ENCODE measurements at places on chromosomes 16 and 17.
A peak's percentile ranks its signal among the peaks of the same experiment; 100 is the strongest.

DNA sequence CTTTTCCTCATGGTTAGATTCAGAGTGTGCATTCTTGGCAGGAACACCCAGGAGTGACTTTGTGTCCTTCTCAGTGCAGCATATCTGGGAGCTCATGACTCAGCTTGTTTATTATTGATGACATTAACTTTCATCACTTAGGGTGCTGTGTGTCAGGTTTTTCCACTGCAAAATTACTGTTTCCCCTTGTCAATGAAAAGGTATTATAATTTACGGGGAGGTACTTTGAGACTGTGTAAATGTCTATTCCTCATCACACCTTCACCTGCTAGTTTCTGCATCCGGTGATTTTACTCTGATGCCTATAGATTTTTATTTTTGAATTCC lies 50.5 kb downstream of the WWP2 start:
- no peak for DNase-seq

DNA sequence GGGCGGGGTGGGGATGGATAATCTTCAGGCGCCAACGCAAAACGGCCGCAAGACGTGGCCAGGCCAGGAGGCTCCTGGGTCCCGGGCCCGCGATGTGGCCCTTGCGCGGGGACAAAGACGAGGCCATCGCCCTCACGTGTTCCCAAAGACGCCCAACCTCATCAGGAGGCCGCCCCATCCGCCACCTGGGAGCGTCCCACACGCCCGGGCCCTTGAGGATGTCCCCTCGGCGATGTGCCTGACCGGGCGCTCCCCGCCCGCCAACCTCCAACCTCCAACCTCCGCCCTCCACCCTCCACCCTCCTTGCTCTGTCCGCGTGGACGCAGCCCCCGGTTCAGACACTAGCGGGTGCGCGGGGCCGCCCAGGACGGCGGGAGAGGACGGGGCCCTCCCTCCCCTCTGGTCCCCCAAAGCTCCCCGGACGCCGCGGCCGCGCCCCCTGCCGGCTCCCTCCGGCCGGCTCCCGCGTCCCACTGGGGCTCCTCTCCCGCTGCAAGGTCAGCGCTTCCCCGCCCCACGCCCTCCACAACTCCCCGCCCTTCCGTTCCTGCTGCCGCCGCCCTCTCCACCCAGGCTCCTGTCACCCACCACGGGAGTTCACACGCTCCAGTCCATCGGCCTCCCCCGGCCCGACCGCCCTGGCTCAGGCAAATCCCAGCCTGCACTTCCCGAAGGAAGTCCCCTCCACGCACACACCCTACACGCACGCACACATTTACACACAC lies 250.8 kb upstream of the RPL38 start:
- no peak for DNase-seq

GRCh38 chr16:2472885-2473445 lies 1.9 kb downstream of the NTN3 start:
- no peak for DNase-seq

DNA sequence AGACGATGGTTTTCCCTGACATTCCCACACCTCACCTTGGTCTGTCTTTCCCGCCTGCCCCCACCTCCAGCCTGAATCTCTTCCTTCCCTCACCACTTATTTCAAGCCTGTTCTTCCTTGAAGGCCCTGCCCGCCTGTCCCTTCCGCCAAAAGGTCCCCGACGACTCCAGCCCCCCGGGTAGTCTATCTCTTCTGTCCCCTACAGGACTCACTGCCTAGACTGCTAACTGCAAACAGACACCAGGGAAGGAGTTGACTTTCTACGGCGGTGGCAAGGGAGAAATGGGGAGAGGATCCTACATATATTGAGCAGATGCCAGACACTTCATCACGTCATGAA lies 53.7 kb downstream of the NT5M start:
- DNase-seq = no peak

GRCh38 chr16:2213817-2214718 lies 572 bp downstream of the PGP start:
- no peak for DNase-seq

DNA sequence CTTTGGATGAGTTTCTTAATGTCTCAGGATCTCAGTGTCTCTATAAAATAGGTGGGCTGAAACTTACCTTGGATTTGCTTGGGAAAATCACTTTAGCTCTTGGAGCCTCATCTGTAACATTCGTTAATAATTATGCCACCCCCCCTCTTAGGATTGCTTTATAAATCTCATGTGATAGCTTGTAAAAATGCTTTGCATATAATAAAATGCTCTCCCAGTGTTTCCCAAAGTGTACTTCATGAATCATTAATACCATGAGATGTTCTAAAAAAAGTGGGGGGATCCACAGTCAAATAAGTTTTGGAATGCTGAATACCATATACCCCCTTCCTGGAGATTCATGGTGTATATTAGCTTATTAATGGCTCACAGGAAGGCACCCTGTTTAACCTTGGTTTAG lies 5.2 kb downstream of the KRT39 start:
- DNase-seq = no peak

- DNase-seq = no peak
These were observed 26.1 kb downstream of the TEX2 start for GRCh38 chr17:64236827-64237403.

GRCh38 chr16:75233611-75233938 lies 14.8 kb downstream of the CTRB1 start:
- DNase-seq = no peak

DNA sequence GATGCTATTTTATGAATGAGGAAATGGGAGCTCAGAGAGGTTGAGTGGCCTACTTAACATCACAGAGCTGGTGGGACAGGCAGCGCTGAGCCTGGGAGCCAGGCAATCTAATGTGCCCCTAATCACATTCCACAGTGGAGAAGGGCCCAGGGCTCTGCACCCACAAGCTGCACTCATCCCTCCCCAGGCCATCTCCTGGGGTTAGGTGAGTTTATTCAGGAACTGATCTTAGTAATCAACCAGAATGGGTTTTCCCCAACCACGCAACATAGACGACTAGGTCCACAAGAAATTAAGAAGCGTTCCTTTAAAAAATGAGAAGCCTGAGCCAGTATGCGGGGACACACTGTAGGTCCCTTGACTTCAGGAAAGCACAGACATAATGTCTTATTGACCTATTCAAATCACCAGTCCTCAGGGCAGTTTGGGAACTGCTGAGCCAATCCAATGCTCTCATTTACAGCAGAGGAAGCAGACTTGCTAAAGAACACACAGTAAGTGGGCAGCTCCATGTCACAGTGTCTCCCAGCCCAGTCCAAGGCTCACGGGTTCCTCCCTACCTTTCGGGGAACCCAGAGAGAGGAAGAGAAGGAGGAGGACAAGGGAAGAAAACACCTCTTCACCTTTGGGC lies 2.3 kb downstream of the MPP3 start:
- DNase-seq = no peak

- DNase-seq = no peak
These were observed 5.6 kb upstream of the TEX19 start for GRCh38 chr17:82353484-82353883.

DNA sequence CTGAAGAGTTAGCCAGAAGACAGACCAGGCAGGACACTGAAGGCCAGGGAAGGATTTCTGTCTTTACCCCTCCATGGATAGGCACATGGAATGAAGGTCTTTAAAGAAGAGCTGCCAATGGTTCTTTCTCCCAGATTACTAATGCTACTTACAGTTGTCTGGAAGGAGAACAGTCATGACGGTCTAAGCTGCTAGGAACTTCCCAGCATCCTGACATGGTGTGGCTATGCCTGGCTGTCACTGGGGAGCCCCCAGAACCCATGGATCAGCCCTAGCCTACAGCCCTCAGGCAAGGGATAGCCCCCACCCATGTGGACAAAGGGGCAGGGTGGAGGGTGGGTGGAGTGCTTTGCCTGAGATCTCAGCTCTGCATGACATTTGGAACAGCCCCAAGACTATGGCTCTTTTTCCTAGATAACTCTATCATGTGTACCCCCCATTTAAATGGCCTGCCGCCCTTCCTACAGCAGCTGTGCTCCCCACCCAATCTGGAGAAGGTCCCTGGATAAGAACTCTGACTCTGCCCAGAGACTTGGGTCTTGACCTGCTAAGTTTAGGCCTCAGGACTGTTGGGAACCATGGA lies 9.2 kb upstream of the KAT7 start:
- DNase-seq = no peak

- DNase-seq = no peak
These were observed at the start of gene IRX6 for GRCh38 chr16:55323637-55324271. Gene IRX6 (plus strand): TSS chr16:55324203. CDS start chr16:55325092, 889 bp downstream.

- no peak for DNase-seq
These were observed 1.5 kb upstream of the WFIKKN1 start for GRCh38 chr16:629185-629832.

GRCh38 chr16:79595931-79596450 lies 4.5 kb downstream of the MAF start:
- no peak for DNase-seq

DNA sequence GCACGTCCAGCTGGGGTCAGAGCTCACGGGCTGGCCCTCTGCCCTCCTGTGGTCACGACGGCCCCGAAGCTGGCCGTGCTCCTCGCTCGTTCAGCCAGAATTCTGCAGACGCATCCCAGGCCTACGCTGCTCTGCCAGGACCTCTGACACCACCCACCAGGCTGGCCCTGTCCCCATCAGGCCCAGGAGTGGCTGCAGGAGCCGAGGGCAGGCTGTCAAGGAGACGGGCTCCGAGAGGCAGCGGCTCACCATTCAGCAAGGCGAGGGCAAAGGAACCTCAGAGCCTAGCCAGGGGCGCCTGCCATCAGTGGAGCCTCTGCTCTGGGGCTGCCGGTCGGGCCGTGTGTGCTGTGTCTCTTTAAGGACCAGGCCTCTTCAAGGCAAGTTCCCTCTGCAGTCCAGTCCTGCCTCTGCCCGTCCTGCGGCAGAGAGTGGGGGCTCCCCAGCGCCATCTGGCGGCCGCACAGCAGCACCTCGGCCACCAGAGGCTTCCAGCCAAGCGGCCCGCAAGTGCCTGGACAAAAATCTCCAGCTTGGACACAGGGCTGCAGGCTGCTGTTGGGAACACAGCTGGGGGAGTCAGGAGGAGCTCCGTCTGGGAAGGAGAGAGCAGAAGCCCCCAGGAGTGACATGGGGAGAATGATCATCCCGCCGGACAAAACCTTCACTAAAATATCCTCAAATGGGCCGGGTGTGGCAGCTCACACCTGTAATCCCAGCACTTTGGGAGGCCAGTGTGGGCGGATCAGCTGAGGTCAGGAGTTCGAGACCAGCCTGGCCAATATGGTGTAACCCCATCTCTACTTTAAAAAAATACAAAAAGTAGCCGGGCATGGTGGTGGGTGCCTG lies 7.4 kb upstream of the ABR start:
- DNase-seq = peak; percentile 61

DNA sequence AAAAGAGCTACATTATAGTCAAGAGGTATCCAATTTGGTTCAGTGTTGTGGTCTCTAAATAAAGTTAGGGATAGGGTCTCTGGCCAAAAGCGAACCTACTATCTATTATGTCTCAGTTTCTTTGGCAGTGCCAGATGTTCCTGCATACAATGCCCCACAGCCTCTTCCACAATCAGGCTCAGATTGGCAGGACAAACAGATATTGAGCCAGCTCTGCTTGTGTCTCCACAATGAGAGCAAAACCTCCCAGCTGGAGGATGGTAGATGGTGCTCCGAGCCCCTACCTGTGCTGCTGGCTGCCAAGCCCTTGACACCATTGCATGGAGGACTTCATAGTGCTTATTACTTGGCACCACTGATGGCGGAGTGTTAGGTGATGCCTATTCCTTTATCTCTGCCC lies 19.7 kb downstream of the PHAF1 start:
- no peak for DNase-seq

GRCh38 chr17:65627891-65628643 lies 66.6 kb upstream of the AXIN2 start:
- peak; percentile 2 for DNase-seq

DNA sequence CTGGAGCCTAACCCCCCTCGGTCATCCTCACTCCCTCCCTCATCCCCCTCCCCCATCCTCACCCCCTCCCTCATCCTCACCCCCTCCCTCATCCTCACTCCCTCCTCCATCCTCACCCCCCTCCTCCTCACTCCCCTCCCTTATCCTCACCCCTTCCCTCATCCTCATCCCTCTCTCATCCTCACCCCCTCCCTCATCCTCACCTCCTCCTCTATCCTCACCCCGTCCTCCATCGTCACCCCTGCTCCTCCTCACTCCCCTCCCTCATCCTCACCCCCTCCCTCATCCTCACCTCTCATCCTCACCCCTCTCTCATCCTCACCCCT lies 571 bp downstream of the PRSS33 start:
- no peak for DNase-seq

GRCh38 chr17:67867591-67867990 lies 42.3 kb downstream of the BPTF start:
- DNase-seq = no peak

GRCh38 chr16:82792693-82793092 lies 165.9 kb downstream of the CDH13 start:
- no peak for DNase-seq

DNA sequence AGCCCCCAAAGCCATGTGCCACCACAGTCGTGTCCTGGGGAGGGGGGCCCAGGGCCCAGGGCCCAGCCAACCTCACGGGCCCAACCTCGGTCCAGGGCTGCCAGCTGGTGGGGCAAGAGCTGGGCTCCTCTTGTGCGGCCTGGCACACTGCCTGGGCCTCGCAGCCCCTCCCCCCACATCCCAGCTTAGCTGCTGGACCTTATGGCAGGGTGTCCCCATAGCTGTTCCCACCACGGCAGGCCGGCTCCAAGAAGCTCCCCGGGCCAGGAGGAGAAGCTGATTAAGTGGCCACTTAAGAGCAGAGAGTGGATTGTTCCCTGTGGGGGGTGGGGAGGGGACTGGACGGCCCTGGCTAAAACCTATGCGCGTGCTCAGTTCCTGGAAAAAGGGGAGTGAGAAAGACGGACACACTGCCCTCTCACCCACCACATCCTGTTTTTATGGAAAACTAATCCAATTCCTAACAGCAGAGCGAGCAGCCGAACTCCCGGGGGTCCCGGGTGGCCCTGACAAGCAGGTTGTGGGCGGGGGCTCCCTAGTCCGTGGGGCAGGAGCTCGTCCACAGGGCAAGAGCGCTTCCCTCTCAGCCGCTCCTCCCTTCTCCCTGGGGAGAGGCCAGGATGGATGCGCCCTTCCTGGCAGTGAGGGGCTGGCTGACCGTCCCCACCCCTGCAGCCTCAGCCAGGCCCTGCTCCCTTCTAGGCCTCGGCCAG lies 16.8 kb downstream of the PIEZO1 start:
- DNase-seq = no peak

- no peak for DNase-seq
These were observed 123.4 kb downstream of the ZFHX3 start for GRCh38 chr16:72924537-72924926.

- DNase-seq = no peak
These were observed 699 bp upstream of the MAP1LC3B start for GRCh38 chr16:87391324-87391949.

All from amniotic stem cell (primary cell).